ENCODE measurements at places on chromosomes 3 and 15.
A peak's percentile ranks its signal among the peaks of the same experiment; 100 is the strongest.

DNA sequence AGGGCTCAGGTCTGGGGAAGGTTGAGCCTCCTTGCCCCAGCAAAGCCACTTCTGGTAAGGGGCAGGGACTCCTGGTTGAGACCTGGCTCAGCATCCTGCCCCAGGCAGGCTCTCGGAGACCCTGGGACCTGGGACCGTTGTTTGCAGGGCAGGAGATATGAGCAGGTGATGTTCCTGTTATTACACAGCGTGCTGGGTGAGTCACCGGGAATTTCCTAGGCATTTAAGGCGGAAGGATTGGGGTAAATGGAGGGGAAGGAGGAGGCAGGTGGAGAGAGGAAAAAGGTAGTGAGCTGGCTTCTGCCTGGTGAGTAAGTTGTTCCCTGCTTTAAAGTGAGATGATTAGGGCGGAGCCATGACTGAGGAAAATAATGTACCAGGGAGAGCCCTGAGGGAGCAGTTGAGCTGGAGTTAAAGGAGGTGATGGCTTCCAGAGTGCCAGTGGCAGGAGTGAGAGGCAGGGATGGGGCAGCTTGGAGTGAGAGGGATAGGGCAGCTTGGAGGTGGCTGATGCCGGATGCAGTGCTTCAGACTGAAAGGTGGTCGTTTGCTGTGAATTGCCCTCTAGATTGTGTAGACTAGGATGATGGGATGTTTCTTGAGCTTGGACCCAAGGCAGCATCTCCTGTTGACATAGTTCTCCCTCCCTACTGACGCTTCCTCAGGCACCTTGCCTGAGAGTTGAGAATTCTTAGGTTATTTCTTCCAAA lies 79.4 kb downstream of the AAGAB start:
- DNase-seq, result no peak
- H3K27ac ChIP-seq, result no peak overlapping the region
- H3K36me3 ChIP-seq, result peaks cover 89% of the 10 kb centered on the region
- no peak overlapping the region for H3K4me3 ChIP-seq
- no peaks in the 10 kb centered on the region for H3K27me3 ChIP-seq

DNA sequence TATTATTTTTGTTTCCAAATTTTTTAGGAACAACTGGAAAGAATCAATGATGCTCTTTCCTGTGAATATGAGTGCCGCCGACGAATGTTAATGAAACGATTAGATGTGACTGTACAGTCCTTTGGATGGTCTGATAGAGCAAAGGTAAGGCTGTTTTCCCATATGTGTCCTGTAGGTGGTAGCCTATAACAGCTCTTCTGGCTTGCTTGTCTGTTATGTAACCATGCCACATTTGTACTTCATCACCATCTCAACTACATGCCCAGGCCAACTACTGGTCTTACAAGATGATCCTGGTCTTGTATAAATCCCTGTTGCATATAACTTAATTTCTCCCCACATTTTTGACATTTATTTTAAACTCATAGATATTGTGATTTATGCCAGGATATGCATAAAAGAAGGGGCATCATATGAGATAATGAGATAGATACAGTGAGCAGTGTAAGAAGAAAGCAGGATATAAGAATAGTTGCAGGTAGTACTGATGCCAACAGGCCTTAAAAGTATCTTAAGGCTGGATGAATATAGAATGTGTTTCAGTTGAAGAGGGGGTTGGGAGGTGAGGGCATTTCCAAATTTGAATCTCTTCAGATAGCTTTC lies 20.3 kb downstream of the FAM98B start:
- H3K27ac ChIP-seq, result no peak overlapping the region
- H3K4me1 ChIP-seq, result no peaks in the 10 kb centered on the region
- no peaks in the 10 kb centered on the region for H3K27me3 ChIP-seq
- peak; percentile 6 for DNase-seq

- DNase-seq, result no peak
- H3K4me1 ChIP-seq, result peaks cover 5% of the 10 kb centered on the region
- H3K27ac ChIP-seq, result no peak overlapping the region
Observed at GRCh38 chr15:20340331-20340811, 201.2 kb downstream of the GOLGA6L6 start.

- H3K27me3 ChIP-seq, result no peaks in the 10 kb centered on the region
- no peak overlapping the region for H3K27ac ChIP-seq
- no peak for DNase-seq
- no peak overlapping the region for H3K4me3 ChIP-seq
- no peaks in the 10 kb centered on the region for H3K36me3 ChIP-seq
Observed at GRCh38 chr3:187705164-187705563, 2.8 kb upstream of the RTP2 start.

DNA sequence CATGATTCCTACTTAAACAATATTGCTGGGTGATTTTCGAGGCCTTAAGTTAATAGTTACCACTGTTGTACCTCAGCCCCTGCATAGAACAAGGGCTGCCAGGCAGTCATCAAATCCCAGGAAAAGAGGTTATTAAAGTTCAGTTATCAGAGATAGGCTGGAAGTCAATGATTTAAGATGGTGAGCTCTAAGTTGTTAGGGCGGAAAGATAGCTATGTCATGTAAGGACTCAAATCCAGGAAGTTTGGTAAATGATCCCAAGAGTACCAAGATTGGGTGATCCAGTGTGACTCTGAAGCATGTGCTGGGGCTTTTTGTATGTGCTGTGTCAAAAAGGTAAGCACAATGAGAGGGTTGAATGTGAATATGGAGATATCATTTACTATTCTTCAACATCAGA lies 287.9 kb downstream of the NLGN1 start:
- no peak overlapping the region for H3K27ac ChIP-seq
- no peaks in the 10 kb centered on the region for H3K4me1 ChIP-seq
- H3K27me3 ChIP-seq, result no peaks in the 10 kb centered on the region
- no peaks in the 10 kb centered on the region for H3K36me3 ChIP-seq

DNA sequence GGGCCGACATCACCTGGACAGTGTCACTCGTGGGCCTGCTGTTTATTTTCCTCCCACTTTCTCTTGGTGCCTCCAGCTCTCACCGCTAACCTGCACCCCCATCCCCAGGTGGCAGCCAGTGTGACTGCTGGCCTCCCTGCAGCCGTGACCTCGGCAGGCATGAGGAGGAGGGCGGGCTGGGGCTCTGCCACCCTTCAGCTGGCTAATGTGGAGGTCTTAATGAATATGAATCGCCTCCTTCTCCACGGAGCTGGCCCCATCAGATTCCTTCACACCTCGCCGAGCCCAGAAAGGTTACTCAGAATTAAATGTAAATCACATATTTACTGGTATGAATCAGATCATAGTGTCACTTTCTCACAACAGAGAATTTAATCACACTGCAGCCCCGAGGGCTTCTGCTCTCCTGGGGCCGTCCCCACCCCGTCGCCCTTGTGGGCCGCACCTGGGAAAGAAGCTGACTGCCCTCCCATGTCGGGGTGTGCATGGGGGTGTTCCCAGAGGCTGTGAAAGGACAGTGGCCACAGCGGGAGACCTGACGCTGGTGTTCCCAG lies 171.1 kb upstream of the TLE3 start:
- H3K27me3 ChIP-seq, result no peaks in the 10 kb centered on the region
- no peak for DNase-seq
- H3K27ac ChIP-seq, result no peak overlapping the region
- no peaks in the 10 kb centered on the region for H3K36me3 ChIP-seq

- H3K36me3 ChIP-seq, result peaks cover 92% of the 10 kb centered on the region
- DNase-seq, result no peak
- no peak overlapping the region for H3K4me3 ChIP-seq
- peaks cover 73% of the 10 kb centered on the region for H3K4me1 ChIP-seq
Observed at GRCh38 chr3:45950686-45951600, 7.7 kb downstream of the CXCR6 start.

GRCh38 chr3:171949554-171949953 lies 89.8 kb upstream of the FNDC3B start:
- H3K27me3 ChIP-seq, result no peaks in the 10 kb centered on the region
- H3K4me3 ChIP-seq, result no peak overlapping the region
- H3K27ac ChIP-seq, result no peak overlapping the region
- no peaks in the 10 kb centered on the region for H3K36me3 ChIP-seq
- no peaks in the 10 kb centered on the region for H3K4me1 ChIP-seq
- DNase-seq, result no peak

GRCh38 chr3:30503446-30503845 lies 103.0 kb upstream of the TGFBR2 start:
- H3K27ac ChIP-seq, result no peak overlapping the region
- H3K36me3 ChIP-seq, result no peaks in the 10 kb centered on the region
- no peaks in the 10 kb centered on the region for H3K27me3 ChIP-seq
- H3K4me1 ChIP-seq, result no peaks in the 10 kb centered on the region
- no peak overlapping the region for H3K4me3 ChIP-seq

DNA sequence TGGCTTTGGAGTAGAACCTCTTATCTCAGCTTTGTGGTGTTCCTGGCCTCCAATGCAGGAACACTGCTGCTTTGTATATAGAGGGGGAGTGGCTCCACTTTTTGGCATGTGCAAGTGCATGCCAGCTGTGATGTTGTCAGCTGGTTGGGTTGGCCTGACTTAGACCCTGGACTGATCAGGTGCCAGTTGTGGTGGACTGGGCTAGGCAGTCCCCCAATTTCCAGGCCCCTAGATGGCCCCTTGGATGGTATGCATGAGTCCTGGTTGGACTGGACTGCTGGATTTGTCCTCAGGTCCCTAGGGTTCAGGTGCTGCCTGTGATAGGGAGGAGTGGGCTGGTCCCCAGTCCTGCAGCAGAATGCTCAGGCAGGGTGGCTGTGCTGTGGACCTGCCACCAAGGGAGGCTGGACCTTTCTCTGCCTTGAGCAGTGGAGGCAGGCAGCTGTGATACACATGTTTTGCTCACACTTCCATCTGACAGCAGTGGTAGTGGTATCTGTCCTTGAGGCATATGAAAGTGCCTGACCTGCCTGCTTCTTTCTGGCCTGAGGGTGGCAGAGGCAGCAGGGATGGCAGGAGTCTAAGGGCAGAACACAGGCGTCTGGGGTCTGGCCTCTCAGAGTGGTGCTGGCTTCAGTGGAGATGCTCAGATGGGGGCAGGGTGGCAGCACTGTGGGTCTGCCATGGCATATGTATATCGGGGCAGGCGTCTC lies 74.8 kb downstream of the STXBP5L start:
- no peaks in the 10 kb centered on the region for H3K36me3 ChIP-seq
- H3K4me3 ChIP-seq, result no peak overlapping the region
- H3K27me3 ChIP-seq, result no peaks in the 10 kb centered on the region

- H3K36me3 ChIP-seq, result peaks cover 16% of the 10 kb centered on the region
- no peak overlapping the region for H3K27ac ChIP-seq
- H3K27me3 ChIP-seq, result no peaks in the 10 kb centered on the region
- no peak overlapping the region for H3K4me3 ChIP-seq
- H3K4me1 ChIP-seq, result peaks cover 2% of the 10 kb centered on the region
- peak; percentile 51 for DNase-seq
Observed at GRCh38 chr3:171346582-171347300, 113.5 kb downstream of the TNIK start.

GRCh38 chr3:12462159-12462947 lies 21.9 kb upstream of the TSEN2 start:
- H3K36me3 ChIP-seq, result no peaks in the 10 kb centered on the region
- H3K4me1 ChIP-seq, result peaks cover 11% of the 10 kb centered on the region
- H3K27me3 ChIP-seq, result no peaks in the 10 kb centered on the region
- no peak overlapping the region for H3K4me3 ChIP-seq
- peak; percentile 28 for DNase-seq
- no peak overlapping the region for H3K27ac ChIP-seq

DNA sequence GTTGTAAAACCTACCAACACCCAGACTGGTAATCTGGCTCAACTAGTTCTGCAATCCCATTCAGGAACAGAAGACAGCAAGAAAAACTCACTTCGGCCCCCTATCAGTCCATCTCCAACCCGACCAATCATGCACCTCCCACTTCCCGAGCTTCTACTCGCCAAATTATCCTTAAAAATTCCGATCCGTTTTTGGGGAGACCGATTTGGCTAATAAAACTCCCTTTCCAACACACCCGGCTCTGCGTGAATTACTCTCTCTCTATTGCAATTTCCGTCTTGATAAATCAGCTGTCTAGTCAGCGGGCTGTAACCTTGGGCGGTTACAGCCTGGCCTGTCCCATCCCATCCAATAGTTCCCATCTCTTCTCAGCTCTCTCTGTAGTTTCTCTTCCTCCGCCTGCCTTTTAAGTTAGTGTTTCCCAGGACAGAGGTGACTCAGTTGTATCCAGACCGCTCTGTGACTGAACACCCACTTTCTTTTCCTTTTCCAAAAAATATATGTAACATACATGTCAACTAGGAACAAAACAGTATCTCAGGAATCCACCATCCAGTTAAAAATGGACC lies 780 bp upstream of the ACAD9 start:
- peak; percentile 66 for DNase-seq
- H3K27ac ChIP-seq, result peak overlapping the region; percentile 99
- H3K27me3 ChIP-seq, result no peaks in the 10 kb centered on the region
- H3K4me1 ChIP-seq, result peaks cover 56% of the 10 kb centered on the region
- H3K36me3 ChIP-seq, result peaks cover 13% of the 10 kb centered on the region
- H3K4me3 ChIP-seq, result peak overlapping the region; percentile 94

- H3K4me3 ChIP-seq, result no peak overlapping the region
- H3K27ac ChIP-seq, result no peak overlapping the region
- H3K4me1 ChIP-seq, result no peaks in the 10 kb centered on the region
- no peak for DNase-seq
- H3K27me3 ChIP-seq, result no peaks in the 10 kb centered on the region
Observed at GRCh38 chr15:96182736-96183513, 147.6 kb upstream of the NR2F2 start.

GRCh38 chr3:195574497-195575304 lies 9.0 kb downstream of the APOD start:
- no peaks in the 10 kb centered on the region for H3K27me3 ChIP-seq
- no peaks in the 10 kb centered on the region for H3K4me1 ChIP-seq
- H3K36me3 ChIP-seq, result no peaks in the 10 kb centered on the region
- H3K27ac ChIP-seq, result no peak overlapping the region

- DNase-seq, result no peak
- H3K27ac ChIP-seq, result no peak overlapping the region
- H3K4me3 ChIP-seq, result no peak overlapping the region
- peaks cover 3% of the 10 kb centered on the region for H3K27me3 ChIP-seq
- H3K36me3 ChIP-seq, result no peaks in the 10 kb centered on the region
- no peaks in the 10 kb centered on the region for H3K4me1 ChIP-seq
Observed at GRCh38 chr3:134922101-134922500, 127.0 kb downstream of the EPHB1 start.

- H3K4me3 ChIP-seq, result no peak overlapping the region
- DNase-seq, result no peak
- no peaks in the 10 kb centered on the region for H3K27me3 ChIP-seq
- no peaks in the 10 kb centered on the region for H3K4me1 ChIP-seq
- peaks cover 50% of the 10 kb centered on the region for H3K36me3 ChIP-seq
Observed at GRCh38 chr3:133589503-133589902, 16.0 kb downstream of the CDV3 start.

DNA sequence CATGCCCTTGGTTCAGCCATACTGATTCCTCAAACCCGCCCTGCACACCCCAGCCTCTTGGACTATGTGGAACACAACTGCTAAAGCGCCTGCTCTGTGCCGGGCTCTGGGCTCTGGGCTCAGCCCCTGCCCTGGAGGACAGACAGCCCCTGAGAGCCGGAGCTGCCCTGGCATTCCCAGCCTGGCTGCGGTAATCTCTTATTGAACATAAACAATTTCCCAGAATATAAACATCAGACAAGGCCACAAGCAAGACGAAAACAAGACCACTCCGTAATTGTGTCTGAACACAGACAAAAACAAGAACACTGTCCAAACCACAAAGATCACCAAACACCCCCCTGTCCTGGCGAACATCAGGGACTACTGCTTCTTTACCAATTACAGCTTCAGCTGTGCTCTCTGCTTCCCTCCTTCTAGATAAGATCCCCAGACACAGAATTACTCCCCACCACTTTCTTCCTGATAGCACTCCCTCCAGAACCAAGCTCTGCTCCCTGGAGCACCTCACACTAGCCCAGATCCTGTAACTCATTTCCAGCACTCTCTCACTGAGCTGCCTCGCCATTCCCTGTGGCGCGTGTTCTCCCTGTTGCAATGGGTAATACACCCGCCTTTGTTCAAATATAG lies 57.1 kb upstream of the TLE3 start:
- no peak overlapping the region for H3K4me3 ChIP-seq
- H3K27me3 ChIP-seq, result no peaks in the 10 kb centered on the region
- no peak overlapping the region for H3K27ac ChIP-seq
- DNase-seq, result no peak

All from CD4-positive, alpha-beta T cell (primary cell).